Stimulated activated CD4-positive, alpha-beta T cell treated with anti-CD3 and anti-CD28 coated beads, Interleukin-15, amount 100 ng/mL, for 24 hours (primary cell): ENCODE measurements at places on chromosomes 6 and 20.

DNA sequence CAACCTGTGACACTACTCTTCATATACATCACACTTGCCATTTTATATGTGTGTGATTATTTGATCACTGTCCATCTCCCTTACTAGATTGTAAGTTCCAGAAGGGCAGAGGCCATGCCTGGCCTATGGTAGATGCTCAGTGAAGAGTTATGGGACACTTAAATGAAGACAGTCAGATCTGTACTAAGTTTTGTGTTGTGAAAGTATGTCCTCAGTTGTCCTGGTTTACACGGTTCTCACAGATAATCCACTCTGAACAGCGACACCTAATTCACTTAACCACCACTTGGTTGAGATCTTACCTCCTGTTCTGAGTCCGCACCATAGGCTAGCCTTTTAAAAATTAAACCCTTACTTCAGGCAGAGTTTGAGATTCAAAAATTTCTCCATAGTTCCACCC lies 434.1 kb upstream of the SOX4 start:
- no peak for DNase-seq

- DNase-seq, result no peak
Observed at GRCh38 chr6:14217728-14218518, 100.4 kb downstream of the CD83 start.

DNA sequence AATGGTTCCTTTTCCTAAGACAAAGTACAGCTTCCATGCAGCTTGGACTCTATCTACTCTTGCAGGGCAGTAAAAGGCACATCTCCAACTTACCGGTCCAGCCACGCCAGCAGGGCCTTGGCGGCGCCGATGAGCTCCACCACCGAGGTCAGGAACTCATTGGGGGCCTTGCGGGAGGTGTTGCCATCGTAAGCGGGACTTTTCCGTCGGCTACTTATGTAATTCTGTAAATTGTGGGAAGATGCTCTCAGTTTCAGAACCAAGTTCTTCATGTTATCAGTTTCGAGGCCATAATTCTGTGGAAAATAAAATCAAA lies 68.5 kb downstream of the CNKSR3 start:
- no peak for DNase-seq

- no peak for DNase-seq
Observed at GRCh38 chr20:9646375-9646774, 132.0 kb downstream of the LAMP5 start.

- DNase-seq, result no peak
Observed at GRCh38 chr20:19649041-19649440, 109.0 kb upstream of the RIN2 start.

DNA sequence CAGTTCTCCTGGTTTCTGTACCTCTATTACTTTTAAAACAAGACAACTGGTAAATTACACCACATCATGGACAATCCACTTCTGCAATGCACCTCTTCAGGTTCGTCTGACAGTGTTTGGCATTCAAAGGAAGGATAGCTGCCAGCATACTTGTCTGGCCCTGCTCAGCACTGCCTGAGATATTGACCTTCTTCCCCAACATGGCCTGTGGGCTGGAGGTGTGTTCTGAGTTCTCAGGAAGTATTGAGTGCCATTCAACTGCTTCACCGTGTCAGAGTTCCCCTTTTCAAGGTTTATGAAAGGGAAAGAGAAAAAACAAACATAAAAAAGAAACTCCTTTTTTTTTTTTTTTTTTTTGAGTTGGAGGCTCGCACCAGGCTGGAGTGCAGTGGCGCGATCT lies 267.9 kb upstream of the SASH1 start:
- no peak for DNase-seq

DNA sequence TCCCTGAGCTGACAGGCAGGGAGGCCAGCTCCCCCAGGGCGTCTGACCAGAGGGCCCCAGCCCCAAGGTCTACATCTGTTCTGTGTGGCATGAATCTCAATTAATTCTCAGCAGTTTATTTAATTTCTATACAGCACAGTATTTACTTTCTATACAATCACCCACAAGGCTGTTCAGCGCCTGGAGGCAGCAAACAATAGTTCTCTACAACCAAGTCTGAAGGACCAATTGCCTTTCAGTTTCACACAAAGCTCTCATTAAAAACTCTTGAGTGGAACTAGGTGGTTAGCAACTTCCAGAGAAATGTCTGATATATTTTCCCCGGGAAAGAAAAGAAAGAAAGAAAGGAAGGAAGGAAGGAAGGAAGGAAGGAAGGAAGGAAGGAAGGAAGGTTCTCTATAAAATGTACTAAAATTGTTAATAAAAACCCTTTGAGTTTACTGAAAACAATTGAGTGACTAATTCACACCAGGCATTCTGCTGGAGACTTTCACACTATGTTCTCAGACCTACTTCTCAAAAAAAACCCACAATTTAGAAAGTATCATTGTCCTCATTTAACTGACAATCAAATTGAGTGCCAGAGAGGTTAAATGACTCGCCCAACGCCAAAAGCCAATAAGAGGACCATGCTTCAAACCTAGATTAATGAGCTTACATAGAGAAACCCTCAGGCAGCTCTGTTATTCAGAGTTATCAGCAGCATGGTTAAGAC lies 62.5 kb downstream of the METTL24 start:
- DNase-seq, result no peak

DNA sequence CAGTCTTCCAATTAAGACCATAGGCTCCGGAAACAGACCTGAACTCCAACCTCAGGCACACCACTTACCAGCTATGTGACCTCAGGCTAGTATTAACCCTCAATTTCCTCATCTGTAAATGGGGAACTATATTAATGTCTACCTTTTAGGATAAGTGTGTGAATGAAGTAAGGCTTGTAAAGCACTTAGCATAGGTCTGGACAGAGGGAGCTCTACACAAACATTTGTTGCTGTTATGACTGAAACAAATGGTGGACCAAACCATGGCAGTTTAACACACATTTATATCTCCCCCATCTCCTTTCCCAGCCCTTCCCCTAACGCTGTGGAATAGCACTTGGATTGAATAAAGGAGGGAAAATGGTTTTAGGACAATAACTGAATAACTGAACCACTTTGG lies 48.7 kb downstream of the TSHZ2 start:
- DNase-seq, result no peak

DNA sequence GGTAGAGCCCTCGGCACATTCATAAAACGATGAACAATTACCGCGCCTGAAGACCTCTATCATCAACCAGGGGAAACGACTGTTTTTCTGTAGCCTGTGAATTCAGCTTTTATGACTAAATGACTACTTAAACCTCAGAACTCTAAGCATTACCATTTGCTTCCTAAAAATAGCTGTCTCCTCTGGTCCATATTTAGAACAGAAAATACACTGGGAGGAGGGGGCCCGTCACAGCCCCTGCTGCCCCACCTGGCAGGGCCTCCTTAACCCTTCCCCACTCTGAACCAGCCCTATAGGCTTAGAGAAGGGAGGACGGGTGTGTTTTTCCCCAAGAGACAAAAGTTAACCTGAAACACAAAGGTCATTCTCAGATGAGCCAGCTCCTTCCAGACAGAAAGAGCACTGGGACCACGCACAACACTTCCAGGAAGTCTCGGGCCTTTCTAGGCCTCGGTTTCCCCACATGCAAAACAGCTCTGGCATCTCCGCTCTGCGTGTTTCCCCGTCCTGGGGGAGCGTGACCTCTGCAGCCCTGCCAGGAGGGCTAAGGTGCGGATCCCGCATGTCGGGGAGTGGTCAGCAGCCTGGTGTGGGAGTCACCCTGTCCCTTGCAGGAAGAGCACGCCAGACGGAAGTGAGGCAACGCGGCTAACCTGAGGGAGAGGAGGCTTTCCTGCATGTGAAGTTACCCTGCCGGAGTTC lies 193.9 kb downstream of the DLL1 start:
- no peak for DNase-seq

GRCh38 chr6:161108916-161109315 lies 117.3 kb downstream of the MAP3K4 start:
- DNase-seq, result no peak

DNA sequence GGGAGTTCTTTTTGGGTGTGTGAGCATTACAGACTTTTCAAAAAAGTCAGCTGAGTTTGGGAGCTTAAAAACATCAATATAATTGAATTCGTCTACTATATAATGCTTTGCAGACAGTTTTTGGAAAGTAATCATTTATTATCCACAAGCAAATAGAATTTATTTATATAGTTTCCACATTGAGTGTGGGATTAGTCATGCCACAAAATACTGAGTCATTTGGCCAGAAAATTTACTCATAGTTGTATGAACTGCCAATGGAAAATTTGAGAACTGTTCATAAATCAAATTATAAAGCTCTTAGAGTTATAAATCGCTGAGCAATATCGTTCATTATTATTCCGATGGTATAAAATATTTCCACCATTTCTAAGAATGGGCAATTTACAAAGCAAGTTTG lies 5.0 kb downstream of the BEND6 start:
- no peak for DNase-seq

DNA sequence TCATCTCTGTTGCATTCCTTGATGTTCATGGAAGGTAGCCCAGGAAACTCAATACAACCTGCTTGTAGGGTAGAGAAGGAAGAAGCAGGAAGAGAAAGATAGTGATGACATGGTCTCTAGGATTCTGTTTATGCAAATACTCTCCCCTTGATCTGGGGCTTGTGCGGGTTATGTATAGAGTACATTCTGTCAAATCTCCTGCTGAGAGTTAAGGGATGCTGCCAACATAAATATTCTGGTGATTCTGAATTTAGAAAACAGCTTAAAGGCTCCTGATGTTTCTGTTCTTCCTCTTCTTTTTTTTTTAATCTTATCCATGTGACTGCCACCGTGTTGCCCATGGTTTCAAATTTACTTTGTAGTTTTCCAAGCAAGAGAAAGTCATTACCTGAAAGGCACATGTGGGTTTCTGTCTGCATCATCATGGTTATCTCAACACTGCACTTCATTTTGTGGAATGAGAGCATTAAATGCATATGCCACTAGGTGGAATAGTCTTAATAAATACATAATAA lies 150.6 kb downstream of the RPS12 start:
- no peak for DNase-seq

DNA sequence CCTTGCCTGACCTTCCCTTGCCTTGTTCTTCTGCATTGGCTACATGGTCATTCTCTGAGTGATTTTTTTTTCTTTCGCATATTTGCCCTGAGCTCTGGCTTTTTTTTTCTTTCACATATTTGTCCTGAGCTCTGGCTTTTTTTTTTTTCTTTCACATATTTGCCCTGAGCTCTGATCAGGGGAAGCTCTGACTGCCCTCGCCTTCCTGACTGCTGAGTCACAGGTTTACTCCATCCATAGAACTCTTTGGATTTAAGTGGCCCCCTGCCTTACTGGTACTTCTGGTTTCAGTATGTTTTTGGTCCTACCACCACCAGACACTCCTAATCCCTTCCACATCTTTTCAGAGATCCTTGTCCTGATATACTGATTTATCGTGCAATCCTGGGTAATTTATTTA lies 201.1 kb downstream of the OGFRL1 start:
- DNase-seq, result no peak

- no peak for DNase-seq
Observed at GRCh38 chr6:118931436-118931835, 3.5 kb downstream of the MCM9 start.

DNA sequence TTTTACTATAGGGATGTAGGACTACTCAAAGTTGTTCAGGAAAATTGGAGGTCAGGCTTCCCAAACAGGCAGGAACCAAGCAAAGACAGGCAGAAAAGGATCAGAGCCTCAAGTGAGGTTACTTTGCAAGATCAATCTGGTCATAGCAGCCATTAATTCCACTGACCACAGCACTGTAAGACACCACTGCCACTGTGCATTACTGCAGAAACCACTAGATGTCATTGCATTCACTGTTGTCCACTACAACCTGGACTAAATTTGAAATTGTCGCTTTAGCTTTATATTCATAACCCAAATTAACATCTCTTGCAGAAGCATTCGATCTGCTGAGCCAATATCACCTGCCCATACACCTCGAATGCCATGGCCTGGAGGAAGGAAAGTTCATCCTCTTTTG lies 126.9 kb upstream of the UFL1 start:
- DNase-seq, result no peak

- DNase-seq, result no peak
Observed at GRCh38 chr20:63900413-63900812, 5.5 kb downstream of the DNAJC5 start.

- no peak for DNase-seq
Observed at GRCh38 chr6:86715676-86716075, 221.7 kb upstream of the HTR1E start.

- DNase-seq, result peak; percentile 22
Observed at GRCh38 chr6:16759181-16759645, 2.0 kb downstream of the ATXN1 start.

DNA sequence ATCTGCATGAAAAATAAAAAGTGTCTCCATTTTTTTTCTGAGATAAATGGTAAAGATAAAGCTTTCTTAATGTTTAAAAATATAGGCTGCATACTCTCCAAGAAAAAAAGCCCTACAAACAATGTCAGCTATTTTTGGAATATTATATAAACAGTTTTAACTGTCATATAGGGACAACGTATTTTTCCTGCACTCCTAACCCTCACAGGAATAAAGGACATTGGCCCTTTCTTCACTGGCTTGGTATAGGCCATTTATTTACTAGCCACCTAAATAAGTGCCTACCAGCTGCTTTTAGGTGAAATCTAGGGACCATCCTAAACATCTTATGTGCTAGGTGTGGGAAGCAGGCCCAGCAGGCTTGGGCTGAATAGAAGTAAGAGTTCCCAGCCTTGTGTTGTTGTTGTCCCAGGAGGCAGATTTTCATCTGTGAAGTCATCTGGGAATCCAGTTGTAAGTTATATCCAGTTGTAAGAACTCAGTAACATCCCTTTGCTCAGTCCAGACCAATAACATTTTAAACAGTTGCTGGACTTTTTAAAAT lies 21.3 kb downstream of the FOXO3 start:
- DNase-seq, result no peak

- DNase-seq, result no peak
Observed at GRCh38 chr6:108875161-108875555, 26.9 kb downstream of the ARMC2 start.

GRCh38 chr6:48883116-48883515 lies 579.9 kb downstream of the MMUT start:
- DNase-seq, result no peak

- DNase-seq, result no peak
Observed at GRCh38 chr6:169555971-169556617, 145.7 kb downstream of the WDR27 start.

GRCh38 chr6:165439928-165440554 lies 130.6 kb upstream of the C6orf118 start:
- DNase-seq, result no peak

GRCh38 chr20:36855241-36855657 lies 20.7 kb upstream of the TLDC2 start:
- DNase-seq, result no peak

GRCh38 chr6:158625881-158626305 lies 18.6 kb downstream of the DYNLT1 start:
- DNase-seq, result no peak

- no peak for DNase-seq
Observed at GRCh38 chr20:59583428-59584277, 20.7 kb upstream of the PHACTR3 start.

- DNase-seq, result no peak
Observed at GRCh38 chr20:59804871-59805665, 128.4 kb downstream of the SYCP2 start.

DNA sequence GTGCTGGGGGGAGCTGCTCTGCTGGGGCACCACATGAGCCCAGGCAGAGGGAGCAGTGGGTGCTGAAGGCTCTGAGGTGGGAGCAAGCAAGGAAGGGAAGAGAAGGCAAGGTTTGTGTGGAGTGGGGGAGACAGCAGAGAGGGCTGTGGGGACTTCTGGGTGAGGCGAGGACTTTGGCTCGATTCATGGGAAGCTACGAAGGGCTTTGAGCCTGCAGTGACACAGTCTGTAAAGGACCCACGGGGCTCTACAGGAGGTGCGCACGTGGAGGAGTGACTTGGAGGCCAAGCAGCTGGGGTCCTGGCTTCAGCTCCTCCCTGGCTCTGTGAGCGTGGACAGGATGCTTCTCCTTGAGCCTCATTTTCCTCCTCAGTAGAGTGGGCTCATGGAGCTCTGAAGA lies 29.1 kb upstream of the CSNK2A1 start:
- no peak for DNase-seq
